Fibroblast of upper back skin (primary cell): ENCODE measurements at places on chromosomes 7 and 10.

GRCh38 chr10:33015761-33016547 is 57.9 kb upstream of the ITGB1 start:
- DNase-seq = peak; percentile 75

GRCh38 chr7:27547401-27547800 is 115.3 kb downstream of the HIBADH start:
- DNase-seq = peak; percentile 51

DNA sequence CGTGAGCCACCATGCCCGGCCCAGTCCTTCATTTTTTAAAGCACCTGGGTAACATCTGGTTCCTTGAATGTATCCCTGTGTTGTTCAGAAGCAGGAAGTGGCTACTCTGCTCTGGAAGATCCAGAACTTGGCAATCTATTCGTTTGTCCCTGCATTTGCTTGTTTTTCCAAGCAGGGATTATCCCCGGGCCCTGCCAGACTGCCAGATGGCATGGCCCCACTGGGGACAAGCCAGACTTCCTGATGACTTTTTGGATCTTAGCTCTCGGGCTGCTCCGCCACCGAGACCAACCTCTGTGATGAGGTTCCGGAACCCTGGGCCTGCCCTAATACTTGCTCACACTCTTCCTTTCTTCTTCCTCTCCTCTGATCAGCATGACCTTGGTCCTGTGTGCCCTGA is 496.7 kb downstream of the TYW1 start:
- no peak for DNase-seq

DNA sequence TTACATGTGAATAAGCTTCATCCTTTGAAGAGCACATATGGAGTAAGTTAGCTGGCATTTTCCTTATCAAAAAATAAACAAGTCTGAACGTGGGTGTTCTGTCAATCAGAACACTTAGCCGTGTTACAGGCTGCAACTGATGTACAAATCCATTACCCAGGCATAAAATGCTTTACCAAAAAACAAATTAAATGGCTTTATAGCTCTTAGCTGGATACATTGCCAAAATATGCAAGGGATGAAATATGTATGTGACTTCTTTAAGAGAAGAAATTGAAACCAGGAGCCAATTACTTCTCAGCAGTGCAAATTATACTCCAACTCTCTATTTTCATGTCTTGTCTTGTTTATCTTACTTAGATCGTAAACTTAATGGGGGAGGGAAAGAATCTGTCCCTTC is 214.8 kb downstream of the DGKB start:
- DNase-seq = peak; percentile 4

DNA sequence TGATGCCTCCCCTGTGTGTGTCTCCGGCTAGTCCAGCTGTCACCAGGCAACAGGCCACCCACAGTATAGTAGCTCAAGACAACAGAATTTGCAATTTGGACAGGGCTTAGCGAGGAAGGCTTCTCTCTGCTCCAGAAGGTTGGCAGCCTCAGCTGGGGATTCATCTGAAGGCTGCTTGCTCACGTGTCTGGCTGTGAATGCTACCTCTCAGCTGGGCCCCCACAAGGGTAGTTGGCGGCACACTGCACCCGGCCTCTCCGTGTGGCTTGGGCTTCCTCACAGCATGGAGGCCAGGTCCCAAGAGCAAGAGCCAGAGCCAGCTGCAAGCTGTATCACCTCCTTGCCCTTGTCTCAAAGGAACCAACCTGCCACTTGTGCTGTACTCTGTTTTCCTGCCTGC is 19.2 kb downstream of the ECHDC3 start:
- DNase-seq = no peak

DNA sequence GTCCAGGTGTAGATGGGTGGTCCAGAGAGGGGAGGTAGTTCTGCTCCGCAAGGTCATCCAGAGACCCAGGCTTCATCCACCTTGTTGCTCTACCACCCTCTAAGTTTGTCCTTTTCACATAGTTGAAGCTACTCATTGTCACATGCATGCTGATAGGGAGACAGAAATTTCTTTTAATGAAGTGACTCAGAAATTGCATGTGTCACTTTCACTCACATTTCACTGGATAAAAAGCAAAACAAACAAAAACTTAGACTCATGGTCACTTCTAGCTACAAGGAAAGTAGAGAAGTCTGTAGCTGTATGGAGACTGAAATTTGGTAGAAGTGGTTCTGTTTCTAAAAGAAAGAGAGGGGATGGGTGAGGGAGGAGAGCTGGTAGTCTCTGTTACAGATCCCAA is 161.9 kb downstream of the SORCS3 start:
- no peak for DNase-seq

GRCh38 chr7:152462995-152463708 is 27.3 kb upstream of the KMT2C start:
- peak; percentile 57 for DNase-seq

DNA sequence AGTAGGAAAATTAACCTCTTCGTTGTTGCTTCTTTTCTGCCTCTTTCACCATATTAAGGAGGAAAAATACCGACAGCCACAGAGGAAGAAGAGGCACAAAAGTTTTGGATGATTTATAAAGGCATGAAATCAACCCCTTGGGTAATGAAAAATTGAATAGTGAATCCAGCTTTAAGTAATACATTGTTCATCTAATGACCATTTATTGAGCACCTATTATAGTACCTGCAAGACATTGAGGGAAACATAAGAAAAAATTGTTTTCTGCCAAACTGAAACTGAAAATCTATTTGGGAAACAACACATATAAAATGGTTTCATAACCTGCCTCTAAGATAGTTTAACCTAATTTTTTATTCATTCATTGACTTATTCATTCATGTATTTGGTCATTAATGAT is 8.2 kb downstream of the ECHDC3 start:
- DNase-seq = no peak

GRCh38 chr10:44460416-44460815 is 75.5 kb upstream of the CXCL12 start:
- DNase-seq = peak; percentile 65

GRCh38 chr10:6401558-6402348 is 178.3 kb downstream of the PRKCQ start:
- DNase-seq = peak; percentile 88

- DNase-seq = peak; percentile 95
Observed at GRCh38 chr10:70832852-70833528, 17.2 kb downstream of the SGPL1 start.

DNA sequence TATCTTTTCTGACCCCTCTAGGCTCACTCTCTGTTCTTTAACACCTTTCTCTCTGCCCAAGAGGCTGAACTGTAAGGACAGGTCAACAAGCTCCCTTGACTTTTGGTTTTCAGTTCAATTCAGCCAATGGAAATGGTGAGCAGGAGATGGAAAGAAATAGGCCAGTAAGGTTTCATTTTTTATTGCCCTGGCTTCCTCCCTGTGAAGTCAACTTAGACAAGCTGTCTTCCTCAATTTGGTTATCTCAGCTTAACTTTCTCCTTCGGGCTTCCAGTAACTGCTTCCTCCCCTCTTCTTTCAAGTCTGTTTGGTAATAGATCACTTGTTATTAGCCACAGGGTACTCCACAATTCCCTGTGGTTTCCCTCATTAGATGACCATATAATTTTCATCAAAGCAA is 19.7 kb downstream of the LIPK start:
- no peak for DNase-seq

DNA sequence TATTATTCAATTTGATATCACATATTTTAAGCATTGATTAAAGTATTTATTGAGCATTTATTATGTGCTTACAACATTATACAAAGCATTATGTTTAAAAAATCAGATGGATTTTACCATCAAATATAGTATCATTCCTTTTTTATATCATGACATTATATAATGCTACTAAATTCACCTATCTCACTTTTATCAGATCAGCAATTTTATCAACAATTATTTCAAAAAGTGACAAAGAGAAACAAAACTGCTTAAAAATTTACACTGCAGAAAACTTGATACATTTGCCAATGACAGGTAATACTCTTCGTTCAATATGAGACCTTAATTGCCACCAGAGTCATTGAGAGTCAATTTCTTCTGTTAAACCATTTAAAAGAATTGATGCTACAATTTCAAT is 82.0 kb downstream of the CHCHD3 start:
- DNase-seq = no peak

GRCh38 chr10:3122486-3123205 is 49.9 kb downstream of the PITRM1 start:
- DNase-seq = no peak

DNA sequence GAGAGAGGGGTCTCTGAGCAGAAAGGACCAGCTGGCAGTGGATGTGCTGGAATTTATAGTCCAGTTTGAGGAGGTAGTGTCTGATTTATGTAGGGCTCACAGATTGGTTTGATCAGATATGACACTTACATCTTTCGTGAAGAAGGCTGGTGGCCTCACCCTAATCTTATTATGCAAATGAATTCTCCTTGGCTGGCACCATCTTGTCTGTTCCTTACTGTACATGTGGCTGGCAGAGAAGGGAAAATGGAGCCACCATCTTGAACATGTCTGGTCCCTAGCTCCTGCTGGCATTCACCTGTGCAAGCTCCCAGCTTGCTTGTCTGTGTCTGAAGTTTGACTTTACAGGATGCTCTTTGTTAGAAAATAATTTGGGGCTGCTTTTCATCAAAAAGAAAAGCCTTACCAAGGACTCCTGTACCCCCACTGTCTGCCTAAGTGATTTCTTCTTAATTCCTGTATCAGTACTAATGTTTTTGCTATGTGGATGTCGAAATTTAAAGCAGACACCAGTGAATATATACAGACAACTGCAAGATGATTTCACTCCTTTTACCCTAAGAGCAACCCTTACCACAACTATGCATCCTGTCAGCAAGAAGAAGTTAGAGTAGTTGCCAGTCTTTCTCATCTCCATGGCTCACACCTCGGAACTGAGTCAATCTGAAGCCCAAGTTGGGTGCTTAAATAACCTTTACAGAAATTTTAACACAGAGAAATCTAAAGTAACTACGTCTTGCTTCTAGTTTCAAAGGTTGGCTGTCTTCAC is 322.0 kb upstream of the SEMA3D start:
- DNase-seq = peak; percentile 99

DNA sequence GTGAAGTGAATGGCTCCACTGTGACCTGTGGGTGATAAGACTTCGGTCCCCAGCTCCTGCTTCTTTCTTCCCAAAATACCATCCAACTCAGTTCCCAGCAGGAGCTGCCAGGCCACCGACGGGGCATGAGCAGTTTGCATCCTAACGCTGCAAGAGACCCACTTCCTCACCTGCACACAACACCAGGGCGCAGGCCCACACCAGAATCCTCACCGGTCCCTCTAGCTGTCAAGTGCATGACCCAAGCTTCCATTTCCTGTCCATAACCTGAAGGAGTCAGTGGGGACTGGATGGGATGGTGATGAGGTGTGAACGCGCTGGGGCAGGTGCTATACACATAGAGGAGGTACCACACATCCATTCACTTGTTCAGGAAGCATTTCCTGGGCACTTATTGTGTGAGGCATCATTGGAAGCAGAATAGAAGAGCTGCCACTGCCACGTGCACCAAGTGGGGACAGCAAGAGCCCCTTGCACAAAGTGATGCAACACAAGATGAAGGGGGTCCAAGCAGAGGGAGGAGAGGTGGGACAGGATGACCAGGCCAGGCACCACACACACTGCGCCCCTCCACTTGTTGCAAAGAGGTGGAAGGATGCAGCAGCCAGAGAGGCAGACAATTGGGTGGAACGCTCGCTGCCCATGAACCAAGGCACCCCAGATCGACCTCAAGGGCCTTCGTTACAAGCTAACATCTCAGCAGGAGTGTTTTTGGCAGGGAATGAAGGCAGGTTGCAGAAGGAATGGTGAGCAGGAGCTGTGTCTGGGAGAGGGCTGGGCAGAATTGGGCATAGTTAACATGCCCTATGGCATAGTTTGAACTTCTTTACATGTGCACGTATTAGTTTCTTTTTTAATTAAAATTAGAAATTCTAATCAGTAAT is 605.8 kb upstream of the MGMT start:
- no peak for DNase-seq
